ENCODE measurements at places on chromosomes 16 and 17.

GRCh38 chr16:58243528-58244004 lies 45.7 kb upstream of the CSNK2A2 start:
- no peak for DNase-seq

DNA sequence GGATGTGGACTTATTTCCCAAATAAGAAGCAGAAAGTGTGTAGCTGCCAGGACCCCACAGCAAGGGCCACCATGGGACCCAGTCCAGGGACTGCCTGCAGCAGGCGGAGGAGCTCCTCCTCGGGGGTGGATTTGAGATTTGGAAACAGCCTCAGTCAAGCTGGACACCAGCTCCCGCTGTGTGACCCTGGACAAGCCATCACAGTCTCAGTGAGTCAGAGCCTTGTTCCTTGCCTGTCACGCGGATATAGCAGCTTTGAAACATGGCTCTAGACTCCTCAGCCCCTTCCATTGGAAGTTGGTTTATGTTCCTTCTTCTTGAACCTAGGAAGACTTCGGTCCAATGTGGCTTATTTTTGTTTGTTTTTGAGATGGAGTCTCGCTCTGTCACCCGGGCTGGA lies 12.5 kb upstream of the DPEP1 start:
- no peak for DNase-seq

DNA sequence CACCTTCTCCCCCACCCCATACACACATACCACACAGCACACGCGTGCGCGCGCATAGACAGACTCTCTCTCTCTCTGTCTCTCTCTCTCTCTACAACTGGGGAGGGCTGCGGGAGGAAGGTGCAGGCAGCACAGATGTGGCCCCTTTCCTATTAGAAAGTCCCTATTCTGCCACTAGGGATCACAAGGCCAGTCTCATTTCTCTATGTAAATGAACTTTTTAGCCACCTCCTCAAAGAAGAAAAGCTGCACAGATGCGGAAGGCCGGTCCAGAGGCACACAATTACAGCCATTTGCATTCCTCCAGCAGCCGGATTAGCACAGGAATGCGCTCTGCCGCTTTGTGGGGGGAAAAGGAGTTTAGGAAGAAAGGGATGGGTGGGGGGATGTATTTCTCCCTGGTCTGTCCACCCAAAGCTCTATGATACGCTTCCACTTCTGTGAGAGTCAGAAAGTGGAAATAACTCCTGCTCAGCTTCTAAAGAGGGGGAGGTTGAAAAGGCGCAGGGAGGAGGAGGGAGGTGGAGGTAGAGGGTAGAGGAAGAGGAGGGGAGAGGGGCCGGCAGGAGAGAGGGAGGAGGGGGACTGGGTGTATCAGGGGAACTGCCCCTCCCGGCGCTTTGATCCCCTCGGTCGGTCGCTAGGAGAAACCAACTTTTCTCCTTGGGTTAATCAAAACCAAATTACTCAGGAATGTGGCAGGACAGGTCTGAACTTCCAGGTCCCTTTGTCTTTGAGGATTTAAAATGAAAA lies 11.7 kb downstream of the ZFHX3 start:
- no peak for DNase-seq

DNA sequence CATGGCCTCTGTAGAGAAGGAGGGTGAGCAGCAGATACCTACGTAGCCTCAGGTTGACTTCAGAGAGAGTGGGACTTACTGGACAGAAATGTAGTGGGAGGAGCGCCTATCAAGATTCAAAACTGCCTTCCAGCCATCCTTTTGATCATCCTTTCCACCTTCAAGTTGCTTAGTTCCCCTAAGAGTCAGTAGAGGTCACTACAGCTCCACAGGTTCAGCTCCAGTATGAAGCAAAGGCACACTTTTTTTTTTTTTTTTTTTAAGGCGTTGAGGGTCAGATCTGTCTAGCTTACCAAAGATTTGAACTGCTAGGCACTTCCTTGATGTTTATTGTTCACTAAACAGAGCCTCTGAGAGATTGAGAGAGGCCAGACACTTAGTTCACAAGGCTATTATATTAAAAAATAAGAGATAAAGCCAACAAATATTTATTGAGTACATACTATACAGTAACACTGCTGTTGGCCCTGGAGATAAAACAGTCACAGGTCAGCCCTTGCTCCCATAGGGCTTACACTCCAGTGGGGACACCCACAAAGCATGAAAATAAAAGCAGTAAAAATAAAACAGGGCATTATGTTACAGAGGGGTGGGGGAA lies 3.1 kb downstream of the RNF227 start:
- no peak for DNase-seq

GRCh38 chr17:71114911-71115668 lies 945.8 kb downstream of the KCNJ2 start:
- no peak for DNase-seq

- DNase-seq: no peak
Observed at GRCh38 chr17:42944211-42944610, 20.0 kb downstream of the AARSD1 start.

GRCh38 chr16:89442990-89443726 lies 47.2 kb downstream of the ANKRD11 start:
- DNase-seq: no peak

DNA sequence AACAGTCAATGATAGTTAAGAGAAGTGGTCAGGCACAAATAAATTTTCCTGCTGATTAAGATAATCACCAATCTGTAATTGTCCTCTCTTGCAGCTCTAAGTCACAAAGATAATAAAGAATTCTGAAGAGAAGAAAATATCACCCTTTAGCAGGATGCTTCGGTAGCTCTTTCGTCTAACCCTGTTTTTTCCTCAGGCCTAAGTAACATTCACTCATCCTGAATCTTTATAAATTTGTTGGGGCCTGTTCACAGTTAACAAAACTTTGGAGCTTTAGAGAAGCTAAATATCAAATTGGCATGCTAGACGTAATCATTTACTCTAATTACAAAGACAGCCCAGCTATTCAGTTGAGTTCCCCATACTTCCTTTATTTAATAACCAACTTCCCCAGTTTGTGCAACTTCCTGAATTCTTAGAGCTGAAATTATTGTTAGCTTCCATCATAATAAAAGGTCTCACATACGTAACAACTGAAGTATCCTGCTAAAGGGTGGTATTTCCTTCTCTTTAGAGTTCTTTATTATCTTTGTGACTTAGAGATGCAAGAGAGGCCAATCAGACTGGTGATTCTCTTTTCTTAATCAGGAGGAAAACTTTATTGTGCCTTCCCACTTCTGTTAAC lies 118.6 kb downstream of the TANGO6 start:
- DNase-seq: no peak

Data from cerebellar nuclear complex (tissue), 1 donor.